ENCODE measurements at places on chromosomes 3 and 15.

DNA sequence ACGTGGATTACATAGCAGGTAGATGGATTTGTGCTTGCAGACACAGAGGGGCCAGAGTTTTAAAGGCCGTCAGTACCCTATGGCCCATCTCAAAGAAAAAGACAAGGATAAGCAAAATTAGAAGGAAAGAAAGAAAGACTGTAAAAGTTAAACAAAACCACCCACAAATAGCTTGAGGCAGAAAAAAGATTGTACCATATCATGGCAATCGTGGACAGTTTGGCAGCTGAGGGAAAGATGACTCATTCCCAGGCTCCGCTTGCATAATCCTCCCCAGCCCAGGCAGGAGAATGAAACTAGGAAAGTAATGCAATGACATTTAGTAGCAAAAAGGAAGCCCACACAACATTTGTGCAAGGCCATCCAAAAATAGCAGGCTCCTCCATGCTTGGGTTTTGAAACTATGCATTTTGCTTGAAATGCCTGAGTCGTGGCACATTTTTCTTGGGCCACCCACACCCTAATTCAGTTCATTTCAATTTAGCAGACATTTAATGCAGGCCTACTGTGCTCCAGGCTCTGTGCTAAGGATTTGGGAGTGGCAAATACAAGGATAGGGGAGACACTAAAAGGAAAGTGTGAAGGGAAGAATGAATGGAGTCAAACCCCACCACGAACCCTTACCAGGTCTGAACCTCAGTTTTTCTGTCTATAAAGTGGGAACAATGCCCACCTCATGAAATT is 40.9 kb upstream of the SMAD3 start:
- DNase-seq: no peak

GRCh38 chr3:185874119-185874518 is 49.3 kb upstream of the IGF2BP2 start:
- no peak for DNase-seq

DNA sequence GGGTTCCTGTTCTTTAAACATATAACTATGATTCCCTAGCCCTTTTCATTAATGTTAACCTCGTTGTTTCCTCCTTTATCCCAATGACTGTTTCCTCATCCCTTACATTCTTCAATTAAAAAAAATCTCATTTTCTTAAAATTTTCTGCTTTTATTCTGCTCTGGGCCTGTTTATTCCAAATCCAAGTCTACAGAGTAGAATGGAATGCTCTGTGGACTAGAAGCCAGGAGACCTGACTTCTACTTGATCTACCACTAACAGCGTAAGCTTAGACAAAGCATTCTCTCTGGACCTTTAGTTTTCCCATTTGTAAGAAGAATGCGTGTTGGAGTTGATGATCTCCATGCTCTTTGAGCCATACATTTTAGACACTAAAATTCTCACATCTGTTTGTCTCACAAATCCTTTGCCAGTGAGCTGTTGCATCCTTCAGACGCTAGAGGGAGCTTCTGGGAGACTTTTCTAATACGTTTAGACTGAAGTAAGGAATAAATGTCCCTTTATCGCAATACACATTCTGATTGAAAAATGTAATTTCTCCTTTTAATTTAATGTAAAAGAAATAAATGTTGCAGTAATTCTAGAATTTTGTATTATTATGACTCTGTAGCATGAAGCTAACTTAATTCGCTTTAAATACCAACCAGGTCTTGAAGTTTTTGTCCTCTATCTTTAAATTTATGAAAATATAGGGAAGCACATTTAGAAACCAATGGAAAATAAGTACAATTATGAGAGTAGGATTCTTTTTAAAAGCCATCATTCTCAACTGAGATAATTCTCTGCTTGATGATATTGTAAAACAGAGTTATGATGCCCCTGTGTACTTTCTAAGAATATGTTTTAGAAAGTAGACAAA is 21.7 kb upstream of the GMNC start:
- peak; percentile 51 for DNase-seq

- no peak for DNase-seq
Measured at GRCh38 chr15:88400591-88401250, 66.5 kb downstream of the MRPL46 start.

DNA sequence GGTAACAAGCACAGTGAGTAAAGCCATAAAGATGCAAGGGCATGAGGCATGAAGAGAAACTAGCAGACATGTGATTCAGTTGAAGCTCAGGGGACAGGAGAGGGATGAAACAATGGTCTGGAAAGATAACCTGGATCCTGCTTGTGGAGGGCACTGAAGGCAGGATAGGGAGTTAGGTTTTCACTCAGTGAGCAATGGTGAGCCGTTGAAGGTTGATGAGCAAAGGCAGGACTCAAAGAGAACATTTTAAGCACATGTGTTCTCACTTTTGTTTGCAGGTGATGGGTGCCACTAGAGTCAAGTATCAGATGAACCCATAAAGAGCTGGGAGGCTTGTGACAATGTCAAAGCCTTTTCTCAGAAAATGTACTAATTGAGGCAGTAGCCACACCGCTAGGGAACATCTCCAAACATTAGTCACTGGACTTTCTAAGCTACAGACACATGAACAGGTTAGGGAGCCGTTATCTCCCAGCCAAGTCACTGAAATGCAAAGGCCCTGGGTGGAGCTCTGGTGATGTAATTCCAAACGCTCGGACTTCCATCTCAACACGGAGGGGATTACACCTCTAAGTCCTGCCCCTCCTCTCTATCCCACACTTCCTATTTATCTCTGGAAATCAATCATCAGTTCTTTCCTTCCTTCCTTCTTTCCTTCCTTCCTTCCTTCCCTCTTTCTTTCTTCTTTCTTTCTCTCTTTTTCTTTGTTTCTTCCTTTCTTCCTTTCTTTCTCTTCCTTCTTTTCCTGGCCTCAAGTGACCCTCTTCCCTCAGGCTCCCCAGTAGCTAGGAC is 22.7 kb downstream of the KLHL6 start:
- no peak for DNase-seq

GRCh38 chr15:40787344-40787841 is 17.6 kb downstream of the C15orf62 start:
- peak; percentile 64 for DNase-seq

- DNase-seq: no peak
Measured at GRCh38 chr3:137477614-137478013, 286.5 kb upstream of the SOX14 start.

DNA sequence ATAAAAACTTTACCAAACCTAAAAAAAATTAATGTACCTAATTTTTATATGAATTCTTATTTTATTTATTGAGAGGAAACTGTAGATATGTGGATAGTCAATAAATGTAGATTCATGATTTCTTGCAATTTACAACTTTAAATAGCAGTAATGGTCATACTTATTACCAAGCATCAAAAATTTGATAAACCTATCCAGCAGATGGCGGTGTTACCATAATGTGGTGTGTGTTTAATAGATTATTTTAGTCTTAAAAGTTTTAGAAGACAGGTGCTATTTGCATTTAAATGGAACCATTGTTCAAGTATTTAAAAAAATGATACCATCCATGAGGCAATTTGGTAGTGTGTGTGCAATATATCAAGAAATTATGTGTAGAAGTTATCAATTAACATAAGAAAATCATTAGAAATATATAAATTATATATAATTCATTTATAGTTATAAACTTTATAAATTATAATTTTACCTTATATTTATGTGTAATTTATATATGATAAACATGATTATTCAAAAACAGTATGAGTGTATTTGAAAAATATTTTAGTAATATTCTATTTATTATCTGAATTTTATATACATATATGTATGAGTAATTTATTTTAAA is 176.0 kb upstream of the BCHE start:
- DNase-seq: no peak

DNA sequence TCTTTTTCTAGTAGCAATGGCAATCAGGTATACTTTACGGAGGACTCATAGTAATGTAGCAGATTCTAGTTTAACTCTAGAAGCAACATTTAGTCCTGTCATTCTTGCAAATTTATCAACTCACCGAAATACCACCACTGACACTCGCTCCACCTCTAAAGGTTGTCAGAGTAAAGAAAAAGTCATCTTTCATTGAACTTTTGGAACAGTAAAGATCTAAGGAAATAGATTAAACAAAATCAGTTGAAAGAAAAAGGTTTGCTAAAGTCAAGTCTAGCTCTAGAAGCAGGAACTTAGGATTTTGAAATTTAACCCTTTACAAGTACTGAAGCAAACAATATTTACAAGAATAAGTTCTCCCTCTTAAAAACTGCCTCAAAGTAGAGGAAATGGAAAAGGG is 8.7 kb downstream of the ATP8B4 start:
- no peak for DNase-seq

DNA sequence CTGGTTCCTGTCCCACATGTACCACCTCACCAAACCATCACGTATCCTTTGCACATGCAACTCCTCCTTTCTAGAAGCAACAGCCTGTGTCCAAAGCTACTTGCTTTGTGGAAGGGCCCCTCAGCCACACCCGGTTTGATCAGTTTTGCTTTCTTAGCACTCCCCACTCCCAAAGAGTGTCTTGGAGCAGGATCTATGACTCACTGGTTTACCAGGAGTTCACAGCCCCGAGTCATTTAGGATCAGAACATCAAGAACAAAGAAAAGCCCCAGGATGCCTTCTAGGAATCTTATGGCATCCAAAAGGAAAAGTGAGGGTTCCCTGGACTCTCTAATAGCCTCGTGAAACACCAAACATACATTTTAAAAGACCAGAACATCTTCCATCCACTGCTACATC is 50.7 kb upstream of the IGF1R start:
- no peak for DNase-seq

GRCh38 chr15:41734079-41734478 is 40.2 kb upstream of the MAPKBP1 start:
- no peak for DNase-seq

DNA sequence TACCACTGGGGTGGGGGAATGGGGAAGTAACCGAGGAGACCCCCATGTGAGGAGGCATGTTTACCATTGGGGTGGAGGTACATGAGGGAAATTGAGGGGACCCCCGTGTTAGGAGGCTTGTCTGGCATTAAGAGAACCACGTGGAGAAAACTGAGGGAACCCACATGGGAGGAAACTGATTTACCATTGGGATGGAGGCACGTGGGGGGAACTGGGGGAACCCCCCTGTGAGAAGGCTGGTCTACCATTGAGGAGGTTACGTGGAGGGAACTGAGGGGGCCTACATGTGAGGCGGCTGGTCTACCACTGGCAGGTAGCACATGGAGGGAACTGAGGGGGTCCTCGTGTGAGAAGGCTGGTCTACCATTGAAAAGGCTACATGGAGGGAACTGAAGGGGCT is 159.4 kb downstream of the FBLN2 start:
- no peak for DNase-seq

DNA sequence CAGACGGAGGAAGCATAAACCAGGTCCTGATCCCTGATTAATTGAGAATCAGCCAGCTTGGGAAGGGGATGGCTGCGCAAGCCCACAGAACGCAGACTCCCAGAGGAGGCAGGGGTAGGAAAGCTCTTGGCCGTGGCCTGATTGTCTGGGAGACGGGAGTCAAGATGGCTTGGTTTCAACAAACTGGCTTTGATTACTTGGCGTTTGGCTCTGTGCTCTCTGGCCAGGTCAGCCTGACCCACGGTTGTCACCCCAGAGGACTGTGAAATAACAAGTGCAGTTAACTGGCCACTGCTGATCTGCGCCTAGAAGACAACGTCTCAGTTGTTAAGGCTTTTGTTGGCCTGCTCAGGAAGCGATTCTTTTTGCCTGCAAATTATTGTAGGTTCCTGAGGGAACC is 387.0 kb upstream of the PROK2 start:
- no peak for DNase-seq

- no peak for DNase-seq
Measured at GRCh38 chr15:44738340-44738984, 2.1 kb downstream of the TRIM69 start.

DNA sequence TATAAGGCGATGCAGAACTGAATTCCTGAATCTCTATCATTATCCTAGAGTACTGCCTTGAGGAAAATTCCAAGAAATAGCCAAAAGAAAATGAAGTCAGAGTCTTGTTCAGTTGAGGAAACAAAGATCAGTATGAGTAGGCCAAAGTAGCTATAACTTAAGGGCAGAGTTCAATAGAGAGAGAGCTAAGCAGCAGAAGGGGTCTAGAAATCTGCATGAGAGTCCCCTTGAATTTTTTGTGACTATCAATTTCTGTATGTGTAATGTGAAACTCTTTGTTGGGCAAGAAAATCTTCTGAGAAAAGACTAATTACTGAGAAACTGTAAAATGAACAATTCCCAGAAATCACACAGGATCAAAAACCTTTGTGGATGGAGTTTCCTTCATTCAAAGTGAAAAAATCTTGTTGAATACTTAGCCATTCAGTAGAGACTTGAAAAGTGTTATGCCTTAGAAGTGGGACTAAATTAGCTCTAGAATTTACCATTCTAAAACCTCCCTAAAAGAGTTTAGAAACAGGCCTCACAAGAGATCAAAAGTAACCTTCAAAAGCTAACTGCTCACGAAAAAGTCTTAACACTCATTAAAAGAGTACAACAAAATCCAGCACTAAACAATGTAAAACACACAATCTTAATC is 43.1 kb upstream of the FNDC3B start:
- no peak for DNase-seq

GRCh38 chr15:40275523-40275922 is 7.3 kb downstream of the ANKRD63 start:
- DNase-seq: no peak

DNA sequence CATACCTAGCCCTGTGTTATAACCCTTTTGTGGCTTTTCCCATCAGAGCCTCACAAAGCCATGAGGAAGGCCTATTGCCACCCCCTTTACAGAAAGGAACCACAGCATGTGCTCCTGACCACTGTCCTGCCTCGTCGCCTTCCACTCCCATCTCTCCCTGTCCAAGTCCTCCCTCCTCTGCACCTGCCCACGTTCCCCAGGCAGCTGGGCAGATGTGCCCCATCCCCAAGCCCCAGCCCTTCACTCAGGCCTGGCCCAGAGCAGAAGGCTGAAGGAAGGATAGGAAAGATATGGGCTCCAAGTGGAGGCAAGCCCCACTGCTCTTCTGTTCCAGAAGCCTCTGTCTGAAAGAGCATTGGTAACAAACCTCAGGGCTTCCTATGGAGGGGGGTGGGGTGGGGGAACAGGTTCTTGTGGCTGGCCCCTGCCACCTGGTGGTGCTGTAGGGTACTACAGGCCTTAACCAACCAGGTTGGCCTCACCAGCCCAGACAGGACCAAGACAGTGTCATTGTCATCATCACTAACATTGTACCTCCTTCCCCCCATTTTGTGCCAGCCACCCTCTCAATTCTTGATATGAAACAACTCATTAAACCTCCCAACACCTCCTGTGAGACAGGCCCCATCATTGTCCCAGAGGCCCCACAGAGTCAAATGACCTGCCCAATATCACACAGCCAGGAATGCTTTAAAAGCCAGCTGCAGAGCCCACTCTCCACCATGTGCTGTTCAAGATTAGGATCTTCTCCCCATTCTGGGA is 10.0 kb downstream of the POC1A start:
- DNase-seq: peak; percentile 54
